Nucleus accumbens (tissue), 56 donors: ENCODE measurements at places on chromosomes 7 and 10.
A peak's percentile ranks its signal among the peaks of the same experiment; 100 is the strongest.

- DNase-seq, result no peak
Measured at GRCh38 chr10:122854648-122855047, 9.0 kb upstream of the CUZD1 start.

- DNase-seq, result no peak
Measured at GRCh38 chr7:673681-674453, 52.6 kb upstream of the DNAAF5 start.

- no peak for DNase-seq
Measured at GRCh38 chr7:70480927-70481569, 650.9 kb upstream of the GALNT17 start.

- no peak for DNase-seq
Measured at GRCh38 chr10:23897267-23897666, 311.7 kb upstream of the KIAA1217 start.

DNA sequence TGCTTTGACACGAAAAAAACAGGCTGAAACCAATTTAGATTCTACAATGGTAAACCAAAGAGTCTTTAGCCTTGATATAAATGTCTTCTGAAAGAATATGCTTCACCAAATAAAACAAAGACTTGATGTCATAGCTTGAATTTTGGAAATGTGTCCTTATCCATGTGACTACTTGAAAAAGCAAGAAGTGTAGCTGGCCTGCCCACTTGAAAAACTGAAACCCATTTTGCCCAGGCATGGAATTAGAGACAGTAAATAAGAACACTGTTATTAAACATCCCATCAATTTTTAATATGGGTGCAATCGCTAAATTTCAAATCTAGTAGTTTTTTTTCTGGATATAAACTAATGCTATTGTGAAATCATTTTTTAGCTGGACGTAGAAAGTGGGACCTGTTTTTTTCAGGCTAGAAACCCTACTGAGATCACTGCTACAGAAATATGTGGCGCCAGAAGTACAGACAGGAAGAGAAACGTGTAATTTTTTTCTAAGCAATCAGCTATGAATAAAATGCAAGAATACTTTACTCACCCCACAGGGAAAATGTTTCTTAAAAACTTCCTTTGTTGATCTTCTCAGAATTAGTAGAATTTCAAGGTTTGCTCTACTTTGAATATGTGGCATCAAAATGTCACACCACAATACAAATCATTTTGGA, 56.7 kb downstream of the PIP4K2A start:
- no peak for DNase-seq

GRCh38 chr7:90574146-90574819, 21.8 kb upstream of the CDK14 start:
- no peak for DNase-seq

GRCh38 chr10:4006051-4006450, 221.0 kb upstream of the KLF6 start:
- no peak for DNase-seq

GRCh38 chr7:154744256-154744860, 258.6 kb downstream of the PAXIP1 start:
- peak; percentile 65 for DNase-seq

- no peak for DNase-seq
Measured at GRCh38 chr10:90328896-90329295, 528.9 kb downstream of the HTR7 start.

DNA sequence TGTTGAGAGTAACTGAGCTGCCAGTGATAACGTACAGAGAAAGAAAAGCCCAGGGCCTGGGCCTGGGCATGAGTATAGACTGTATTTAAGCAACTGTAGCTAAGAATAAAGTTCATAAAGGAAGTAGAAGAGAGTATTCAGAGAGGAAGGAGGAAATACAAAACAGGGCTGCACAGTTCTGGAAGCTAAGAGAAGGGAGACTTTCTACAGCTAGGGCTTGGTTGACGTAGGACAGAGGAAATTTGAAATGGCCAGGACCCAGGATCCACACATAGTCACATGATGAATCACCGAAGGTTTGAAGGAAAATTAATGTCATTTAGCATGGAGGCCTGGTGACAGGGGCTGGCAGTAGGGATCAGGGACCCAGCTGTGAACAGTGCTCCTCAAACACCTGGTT, 66.7 kb downstream of the ARL4A start:
- no peak for DNase-seq

DNA sequence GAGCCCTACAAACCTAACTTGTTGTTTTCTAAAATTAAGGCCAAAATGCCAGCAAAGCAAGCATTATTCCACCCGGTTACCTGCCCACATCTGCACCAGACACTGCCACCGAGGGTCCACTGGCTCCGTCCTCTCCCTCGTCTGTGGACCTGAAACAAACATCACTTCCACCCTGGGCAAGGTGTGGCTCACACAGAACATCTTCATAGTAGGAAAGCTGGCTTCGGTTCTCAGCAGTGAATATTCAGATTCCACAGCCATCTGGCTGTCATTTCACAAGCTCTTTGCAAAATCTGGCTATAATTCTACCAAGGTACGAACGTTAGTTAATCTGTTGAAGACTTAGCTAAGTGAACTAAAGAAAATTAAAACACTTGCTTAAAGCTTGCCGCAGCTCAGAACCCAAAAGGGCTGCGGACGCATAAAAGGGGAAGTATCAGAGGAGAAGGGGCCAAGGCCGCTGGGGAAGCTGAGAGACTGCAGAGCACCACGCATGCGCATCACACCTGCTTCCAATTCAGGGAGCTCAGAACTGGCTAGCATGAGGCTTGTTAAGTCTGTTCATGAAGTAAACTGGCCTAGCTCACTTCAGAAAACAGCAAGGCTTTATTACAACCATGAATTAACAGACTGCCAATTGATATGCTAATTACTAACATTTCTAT, 46.1 kb downstream of the PTPRN2 start:
- no peak for DNase-seq

DNA sequence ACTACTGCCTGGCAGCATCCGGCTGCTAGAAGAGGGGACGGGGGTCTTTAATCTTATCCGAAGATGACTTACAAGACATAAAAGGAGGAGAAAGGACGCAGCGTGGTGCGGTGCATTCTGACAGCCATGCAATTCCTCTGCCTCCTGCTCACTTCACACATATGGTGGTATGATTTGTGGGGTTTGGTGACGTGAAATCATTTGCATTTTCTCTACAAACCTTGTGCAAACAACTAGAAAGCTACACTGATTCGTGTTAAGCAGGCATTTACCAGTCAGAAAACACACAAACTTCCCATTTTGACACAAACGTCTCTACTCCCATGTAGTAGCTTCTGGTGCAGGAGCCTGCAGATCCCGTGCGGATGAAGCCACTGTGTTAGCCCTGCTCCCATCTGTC, 6.8 kb upstream of the TCERG1L start:
- DNase-seq, result no peak

DNA sequence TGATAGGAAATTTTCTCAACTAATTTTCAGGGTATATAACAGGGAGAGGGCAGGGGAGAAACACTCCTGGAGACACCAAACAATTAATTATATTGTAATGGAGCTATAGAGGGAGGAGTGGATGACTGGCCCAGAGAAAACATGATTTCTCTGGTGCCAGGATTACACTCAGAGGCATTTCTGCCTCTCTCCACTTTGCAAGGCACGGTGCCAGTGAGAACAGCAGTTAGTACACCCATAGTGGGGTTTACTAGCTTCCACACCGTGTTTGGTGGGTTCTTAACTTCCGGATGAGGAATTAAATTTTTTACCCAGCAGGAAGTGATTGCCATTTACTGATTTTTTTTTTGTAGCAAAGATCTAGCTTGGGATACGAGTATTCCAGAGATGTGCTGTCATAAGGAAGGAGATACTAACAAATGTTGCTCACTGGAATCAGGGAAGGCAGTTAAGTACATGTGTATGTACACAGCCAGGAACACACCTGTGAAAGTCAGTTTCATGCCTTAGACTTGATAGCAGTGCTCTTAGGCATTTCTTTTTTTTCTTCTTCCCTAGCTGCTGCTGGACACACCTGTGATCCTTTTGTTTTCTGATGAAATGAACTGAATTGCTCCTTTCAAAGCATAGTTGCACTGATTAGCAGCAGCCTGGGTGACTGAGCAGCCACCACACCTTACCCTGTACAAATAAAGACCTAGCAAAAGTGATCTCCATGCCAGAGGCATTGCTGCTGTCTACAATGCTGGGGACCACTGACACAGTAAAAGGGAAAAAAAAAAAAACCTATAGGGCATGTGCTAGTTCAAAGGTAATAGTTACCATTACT, 58.1 kb downstream of the POLL start:
- DNase-seq, result no peak

DNA sequence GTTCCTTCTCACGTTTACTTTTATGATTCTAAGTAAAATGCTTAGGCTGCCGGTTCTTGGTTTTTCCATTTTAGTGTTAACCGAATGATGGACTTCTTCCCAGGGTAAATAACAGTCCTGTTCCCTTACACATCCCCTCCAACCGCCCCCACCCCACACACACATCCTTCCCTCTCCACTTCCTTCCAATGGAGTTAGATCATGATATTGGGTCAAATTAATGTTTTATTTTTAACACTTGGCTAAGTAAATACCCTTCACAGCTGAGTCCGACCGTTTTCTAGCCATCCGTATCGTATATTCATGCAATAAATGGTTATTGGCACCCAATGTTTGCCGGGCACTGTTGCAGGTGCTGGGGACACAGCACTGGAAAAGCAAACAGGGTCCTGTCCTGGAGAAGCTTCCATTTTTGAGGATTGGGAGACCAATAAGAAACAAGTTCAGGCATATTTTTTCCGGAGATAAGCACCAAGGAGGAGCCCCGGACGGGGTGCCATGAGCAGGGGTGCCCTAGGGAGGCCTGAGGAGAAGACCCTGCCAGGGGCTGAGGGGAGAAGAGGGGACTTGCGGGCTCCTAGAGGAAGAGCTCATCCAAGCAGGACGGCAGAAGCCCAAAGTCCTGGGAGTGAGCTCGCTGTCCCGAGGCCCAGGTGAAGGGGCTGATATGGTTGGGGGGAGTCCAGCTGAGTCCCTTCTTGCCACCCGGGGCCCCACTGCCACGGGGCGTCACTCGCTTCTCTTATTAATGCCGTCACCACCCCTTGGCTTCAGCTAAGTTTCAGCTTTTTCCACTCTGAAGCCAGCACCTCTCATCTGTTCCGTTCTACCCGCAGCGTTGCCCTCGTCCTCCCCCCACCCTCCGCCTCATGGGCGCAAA, 126.0 kb upstream of the RET start:
- no peak for DNase-seq

DNA sequence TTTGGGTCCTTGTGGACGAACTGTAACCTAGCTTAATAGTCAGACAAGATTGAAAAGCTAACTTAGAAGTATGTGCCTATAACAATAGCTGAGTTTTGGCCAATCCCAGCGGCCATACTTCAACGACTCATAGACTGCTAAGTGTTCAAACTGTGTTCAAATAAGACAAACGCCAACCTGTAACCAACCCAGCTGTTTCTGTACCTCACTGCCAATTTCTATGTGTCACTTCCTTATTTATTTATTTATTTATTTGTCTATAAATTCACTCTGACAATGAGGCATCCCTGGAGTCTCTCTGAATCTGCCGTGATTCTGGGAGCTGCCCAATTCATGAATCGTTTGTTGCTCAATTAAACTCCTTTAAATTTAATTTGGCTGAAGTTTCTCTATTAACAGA, 21.7 kb downstream of the ST8SIA6 start:
- no peak for DNase-seq

DNA sequence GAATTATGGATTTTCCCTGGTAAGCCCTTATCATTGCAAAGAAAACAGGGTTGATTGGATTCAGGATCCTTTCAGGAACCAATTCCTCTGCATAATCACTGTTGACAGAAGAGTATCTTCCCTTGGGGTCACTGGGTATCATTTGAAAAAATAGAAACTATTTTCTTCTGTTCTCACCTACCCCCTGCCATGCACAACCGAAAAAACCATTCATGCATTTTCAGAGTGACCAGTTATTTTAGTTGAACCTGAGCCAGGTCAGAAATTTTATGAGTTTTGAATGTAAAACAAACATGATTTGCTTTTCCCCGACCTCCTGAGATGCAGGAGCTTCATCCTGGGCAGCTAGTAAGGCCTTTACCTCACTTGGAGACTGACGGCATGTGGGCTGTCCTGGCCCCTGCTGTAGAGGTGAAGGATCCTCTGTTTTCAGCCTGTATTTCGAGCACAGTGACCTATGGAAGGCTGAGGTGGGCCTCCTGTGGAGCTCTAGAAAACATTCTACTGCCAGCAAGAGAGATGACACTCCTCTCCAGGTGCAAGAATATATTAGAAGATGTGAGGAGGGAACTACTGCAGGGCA, 30.1 kb downstream of the TMEM178B start:
- DNase-seq, result no peak

- no peak for DNase-seq
Measured at GRCh38 chr7:128168667-128169210, 72.3 kb upstream of the LEP start.

GRCh38 chr10:101244321-101245050, 15.2 kb upstream of the LBX1 start:
- DNase-seq, result no peak

- DNase-seq, result no peak
Measured at GRCh38 chr7:39453743-39454355, 112.4 kb upstream of the YAE1 start.

DNA sequence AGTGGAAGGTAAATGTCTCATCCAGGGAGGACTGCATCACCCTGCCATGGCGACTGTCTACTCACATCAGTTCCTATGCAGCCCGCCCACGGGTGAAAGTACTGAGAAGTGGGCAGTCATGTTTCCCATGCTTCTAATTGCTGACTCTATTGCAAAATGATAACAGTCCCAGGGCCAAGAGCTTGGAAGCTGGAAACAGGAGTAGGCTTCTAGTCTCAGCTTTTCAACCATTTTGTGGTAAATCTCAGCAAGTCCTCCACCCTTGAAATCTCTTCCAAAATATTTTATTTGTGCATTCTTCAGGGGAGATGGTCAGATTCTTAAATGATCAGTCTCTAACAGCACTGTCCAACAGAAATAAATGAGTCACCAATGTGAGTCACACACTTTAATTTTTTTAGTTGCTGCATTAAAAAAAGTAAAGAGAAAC, 48.1 kb upstream of the TARP start:
- DNase-seq, result no peak

DNA sequence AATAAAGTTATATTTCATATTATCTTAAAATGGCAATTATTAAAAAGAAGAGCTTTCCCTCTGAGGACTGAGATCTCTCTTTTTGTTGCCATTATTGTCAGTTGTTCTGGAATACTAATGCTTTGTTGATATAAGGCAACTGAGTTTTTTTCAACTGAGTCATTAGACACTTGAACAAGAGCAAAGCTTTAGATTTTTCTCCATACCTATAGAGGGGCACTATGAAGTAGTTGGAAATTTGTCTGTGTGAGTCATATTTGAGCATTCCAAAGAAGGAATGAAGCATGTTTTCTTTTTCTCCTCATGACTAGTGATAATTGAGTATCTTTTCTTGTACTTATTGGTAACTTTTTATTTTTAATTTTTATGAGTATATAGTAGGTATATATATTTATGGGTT, 24.5 kb downstream of the RPA3 start:
- DNase-seq, result no peak

GRCh38 chr7:99949645-99950228, 20.3 kb upstream of the GJC3 start:
- DNase-seq, result no peak

- no peak for DNase-seq
Measured at GRCh38 chr10:13587391-13587790, 626 bp downstream of the PRPF18 start.
